ENCODE measurements at places on chromosomes 7 and 10.

GRCh38 chr7:85776691-85777345 lies 590.0 kb upstream of the SEMA3D start:
- DNase-seq = no peak

DNA sequence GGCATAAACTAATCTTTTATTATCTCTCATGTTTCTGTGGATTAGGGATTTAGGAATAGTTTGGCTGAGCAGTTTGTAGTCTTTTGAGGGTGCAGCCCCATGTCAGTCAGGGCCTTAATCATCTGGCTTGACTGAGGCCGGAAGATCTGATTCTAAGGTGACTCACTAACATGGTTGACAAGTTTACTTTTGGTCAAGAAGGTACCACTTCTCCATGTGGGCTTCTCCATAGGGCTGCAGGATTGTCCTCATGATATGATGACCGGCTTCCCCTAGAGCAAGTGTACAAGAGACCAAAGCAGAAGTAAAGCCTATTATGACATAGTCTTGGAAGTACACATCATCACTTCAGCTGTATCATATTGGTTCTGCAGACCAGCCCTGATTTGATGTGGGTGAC lies 45.9 kb upstream of the OIT3 start:
- DNase-seq = no peak

- DNase-seq = peak; percentile 73
These were observed 175.1 kb downstream of the SEPTIN7 start for GRCh38 chr7:35975851-35976454.

- no peak for DNase-seq
These were observed 4.1 kb downstream of the EPDR1 start for GRCh38 chr7:37924491-37925041.

- DNase-seq = no peak
These were observed 18.8 kb downstream of the CHST15 start for GRCh38 chr10:124074501-124075109.

GRCh38 chr10:23319835-23320234 lies 24.8 kb downstream of the C10orf67 start:
- DNase-seq = no peak

DNA sequence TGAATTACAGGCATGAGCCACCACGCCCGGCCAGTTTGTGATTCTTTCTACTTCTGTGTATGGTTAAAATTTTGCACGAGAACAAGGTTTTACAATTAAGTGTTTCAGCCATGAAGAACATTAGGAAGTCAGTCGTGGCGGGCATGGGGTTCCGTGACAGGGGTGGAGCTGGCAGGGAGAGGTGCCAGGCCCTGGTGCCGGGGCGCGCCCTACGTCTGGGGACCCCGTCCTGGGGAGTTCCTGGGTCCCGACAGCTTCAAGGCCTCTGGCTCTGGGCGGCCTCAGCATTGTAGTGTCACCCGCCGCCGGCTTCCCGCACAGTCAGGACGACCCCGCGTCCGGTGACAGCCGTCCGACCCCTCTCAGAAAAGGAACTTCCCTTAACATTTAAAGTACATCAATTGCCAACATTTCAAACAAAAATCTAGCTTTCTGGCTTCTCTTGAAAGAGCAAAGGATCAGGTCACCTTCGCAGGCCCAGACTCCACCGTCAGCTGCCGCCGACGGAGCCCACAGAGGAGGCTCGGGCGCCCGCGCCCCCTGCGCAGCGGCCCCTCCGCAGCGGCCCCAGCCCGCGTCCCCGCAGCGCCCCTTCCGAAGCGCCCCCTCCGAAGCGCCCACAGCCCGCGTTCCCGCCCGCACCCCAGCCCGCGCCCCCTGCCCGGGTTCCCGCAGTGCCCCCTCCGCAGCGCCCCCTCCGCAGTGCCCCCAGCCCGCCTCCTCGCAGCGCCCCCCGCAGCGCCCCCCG lies 23.2 kb upstream of the MKI67 start:
- DNase-seq = no peak

- DNase-seq = no peak
These were observed 697.8 kb downstream of the NRG3 start for GRCh38 chr10:82572744-82573143.

DNA sequence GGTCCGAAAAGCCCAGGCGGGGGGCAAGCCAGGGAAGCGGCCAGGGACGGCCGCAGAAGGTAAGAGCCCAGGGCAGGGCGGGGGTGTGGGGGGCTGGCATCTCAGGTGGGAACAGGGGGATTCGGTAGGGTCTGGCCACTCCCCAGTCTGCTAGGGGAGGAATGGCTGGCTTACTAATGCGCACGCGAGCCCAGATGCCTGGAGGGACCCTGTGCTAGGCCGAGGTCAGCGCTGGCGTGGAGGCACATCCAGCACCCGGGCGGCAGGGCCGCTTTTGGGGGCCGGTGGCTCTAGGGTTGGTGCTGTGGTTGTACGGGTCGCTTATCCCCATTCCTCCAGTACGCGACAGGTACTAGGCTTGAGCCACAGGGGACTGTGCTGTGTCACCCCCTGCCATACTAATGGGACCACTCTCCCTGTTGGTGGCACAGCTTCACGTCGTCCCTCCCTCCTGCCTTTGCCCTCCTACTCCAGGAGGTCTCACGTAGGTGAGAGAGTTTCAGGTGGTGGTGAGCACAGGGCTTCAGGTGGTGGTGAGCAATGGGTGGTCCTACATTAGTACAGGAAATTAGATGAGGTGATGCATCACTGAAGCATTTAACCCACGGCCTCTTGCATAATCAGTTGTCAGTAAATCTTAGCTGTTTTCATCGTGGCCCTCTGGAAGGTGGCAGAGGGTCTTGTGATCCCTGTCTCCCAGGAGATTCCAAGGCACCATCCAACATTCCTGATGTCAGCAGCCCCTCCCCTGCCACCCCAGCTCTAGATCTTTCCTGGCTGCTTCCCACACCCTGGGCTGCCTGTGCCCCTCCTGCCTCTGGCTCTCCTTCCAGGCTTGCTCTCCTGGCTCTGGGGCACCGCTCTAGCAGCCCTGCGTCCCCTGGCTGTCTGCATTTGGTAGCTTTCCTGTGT lies 971 bp downstream of the AEBP1 start:
- DNase-seq = no peak

DNA sequence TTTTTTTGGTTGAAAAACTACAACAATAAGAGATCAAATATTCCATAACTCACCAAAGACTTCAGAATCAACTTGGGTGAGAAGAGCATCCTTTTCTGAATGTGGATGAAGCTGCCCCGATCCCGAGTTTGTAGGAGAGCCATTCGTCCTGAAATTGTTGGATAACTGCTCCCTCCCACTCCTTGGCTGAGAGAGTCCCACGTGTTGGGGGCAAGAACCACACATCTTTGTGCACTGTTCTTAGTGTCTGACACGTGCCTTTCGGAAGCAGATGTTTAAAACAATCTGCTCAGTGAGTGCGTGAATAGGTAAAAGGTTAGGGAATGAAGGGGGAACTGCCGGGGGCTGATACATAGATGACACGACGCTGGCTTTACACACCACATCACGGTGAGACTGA lies 575.7 kb downstream of the PTPRN2 start:
- no peak for DNase-seq

DNA sequence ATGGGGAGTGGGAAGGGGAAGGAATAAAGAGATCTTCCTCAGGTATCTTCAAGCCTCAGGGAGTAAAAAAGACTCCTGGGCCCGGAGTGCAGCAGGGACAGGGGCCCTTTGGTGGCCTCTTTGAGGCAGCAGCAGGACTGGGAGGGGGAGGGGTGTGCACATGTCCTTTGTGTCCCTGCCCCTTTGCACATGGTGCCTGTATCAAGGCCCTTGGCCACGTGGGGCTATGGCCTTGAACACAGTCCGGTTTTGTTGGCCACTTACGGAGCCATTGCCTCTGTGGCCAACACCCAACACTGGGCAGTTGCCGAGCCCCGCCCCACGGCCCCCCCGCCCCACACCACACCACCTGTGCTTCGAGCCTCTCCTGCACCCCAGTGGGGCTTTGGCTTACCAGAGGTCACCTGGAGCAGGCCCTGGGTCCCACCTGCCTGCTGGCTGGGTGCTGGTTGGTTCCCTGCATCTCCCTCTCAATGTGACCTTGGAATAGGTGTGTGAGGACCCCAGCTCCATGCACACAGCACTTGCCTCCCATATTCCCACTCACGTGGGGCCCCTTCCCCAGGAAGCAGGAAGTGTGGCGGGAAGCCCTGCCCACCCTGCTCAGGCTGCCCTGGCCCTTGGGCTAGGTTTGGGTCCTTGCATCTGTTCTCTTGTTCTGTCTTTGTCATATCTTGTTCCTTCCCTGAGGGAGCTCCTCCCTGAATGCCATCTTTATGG lies 5.4 kb downstream of the SAP25 start:
- DNase-seq = no peak

- DNase-seq = no peak
These were observed 4.7 kb downstream of the ZDHHC6 start for GRCh38 chr10:112442063-112442462.

GRCh38 chr10:103983367-103983911 lies 16.5 kb downstream of the SLK start:
- no peak for DNase-seq

DNA sequence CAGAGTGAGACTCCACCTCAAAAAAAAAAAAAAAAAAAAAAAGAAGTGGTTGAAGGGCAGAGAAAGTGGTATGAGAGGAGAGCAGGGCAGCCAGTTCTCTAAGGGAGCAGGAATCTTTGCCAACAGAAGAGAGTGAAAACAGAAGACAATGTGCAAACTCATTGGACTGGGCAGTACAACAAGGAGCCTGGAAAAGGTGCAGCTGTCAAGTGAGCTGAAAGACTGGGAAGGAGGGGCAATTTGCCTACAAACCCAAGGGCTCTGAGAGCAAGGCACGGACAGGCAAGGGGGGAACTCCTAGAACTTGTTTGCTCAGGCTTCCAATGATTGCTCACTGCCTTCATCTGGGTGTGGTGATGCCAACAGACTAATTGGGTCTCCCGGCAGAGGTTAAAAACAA lies 9.5 kb downstream of the ACTR1A start:
- DNase-seq = peak; percentile 28

Measured in prostate gland (tissue), 2 donors.